Activated B cell treated with CpG ODN at 0.5 μM for 24 hours (primary cell): ENCODE measurements at places on chromosomes 12 and 14. TPM values are rescaled to one million over a fixed set of nuclear protein-coding genes. Genes with fewer than 3 reads are reported as not detected.

GRCh38 chr12:111112311-111113098, 192.1 kb upstream of the MYL2 start:
- DNase-seq, result no peak

Gene AICDA
- 3.6 and 7.7 TPM in 2 replicates for total RNA-seq

Gene TSPAN19
- not detected in 2 replicates for total RNA-seq

DNA sequence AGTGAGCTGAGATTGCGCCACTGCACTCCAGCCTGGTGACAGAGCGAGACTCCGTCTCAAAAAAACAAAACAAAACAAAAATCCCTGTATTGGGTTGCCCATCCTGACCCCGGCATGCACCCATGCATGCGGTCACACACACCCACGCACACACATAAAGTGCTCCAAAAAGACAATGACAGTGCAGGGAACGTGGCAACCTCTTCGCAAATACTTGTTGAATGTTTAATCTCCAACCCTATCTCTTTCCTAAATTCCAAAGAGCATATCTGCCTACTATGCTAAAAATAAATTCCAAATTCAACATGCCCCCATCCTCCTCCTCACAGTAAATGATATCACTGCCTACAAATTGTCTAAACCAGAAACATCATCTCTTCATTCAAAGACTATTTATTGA, 13.5 kb downstream of the SLC7A7 start:
- DNase-seq, result no peak

- DNase-seq, result no peak
Measured at GRCh38 chr14:86782092-86782580, 1210.8 kb downstream of the GALC start.

GRCh38 chr14:52061390-52061789, 7.5 kb downstream of the NID2 start:
- DNase-seq, result no peak

DNA sequence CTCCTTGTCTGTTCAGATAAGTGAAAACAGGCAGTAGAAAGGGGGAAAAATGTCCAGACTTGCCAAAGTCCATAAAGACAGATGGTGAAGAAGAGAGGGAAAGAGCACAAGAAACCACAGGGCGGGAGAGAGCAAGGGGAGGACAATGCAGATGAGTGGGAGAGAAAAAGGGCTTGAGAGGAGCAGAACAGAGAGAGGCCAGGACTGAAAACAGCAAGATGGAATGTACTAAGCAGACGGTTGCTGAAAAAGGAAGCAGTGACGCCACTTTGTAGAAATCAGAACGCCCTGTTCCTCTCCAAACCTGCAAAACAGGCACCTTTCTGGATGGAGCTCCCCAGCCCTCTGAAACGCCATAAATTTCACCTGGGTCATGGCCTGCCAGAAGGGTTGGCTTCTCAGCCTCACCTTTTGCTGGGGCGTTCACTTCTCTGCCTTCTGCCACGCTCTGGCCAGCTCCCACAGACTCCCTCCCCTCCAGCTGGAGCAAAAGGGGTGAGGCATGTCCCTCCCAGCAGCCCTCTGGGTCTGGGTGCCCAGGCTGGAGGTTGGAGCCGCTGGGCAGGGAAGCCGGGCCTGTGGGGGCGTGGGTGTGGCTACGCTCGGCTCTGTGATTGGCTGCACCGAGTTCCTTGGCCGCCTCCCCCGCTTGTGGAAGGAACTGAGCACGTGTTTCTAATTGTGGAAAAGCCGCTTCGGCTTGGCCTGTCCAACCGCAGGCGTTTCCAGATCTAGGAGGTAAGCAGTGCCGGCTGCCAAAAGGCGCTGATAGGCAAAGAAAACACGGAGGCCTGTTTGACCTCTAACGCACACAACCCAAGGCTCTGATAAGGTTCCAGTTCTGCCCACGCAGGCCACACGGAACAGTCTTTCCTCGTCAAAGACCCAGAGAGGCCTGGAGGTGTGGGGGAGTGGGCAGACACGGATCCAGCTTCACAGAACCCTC, 29.3 kb downstream of the SLC7A8 start:
- no peak for DNase-seq

Gene EFS
- not detected in 2 replicates for total RNA-seq

Gene NXPH4
- total RNA-seq, result 3.4 and 3.5 TPM in 2 replicates

DNA sequence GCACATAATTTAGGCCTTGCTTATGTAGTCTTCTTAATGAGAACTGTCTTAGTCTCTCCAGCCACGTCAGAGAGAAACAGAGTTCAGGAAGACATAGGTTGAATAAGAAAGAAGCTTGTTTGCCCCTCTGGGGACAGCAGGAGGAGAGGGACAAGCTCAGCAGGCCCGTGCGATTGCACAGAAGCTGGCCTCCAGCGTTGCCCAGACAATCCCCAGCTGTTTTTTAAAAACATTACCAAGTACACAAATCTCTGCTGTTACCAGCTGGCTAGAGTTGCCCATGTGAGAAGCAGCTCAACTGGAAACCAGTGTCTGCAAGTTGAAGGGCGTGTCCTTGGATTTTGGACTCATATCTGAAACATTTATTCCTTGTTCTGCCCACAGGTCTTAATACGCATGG, 232.6 kb downstream of the EFCAB11 start:
- no peak for DNase-seq

- DNase-seq, result no peak
Measured at GRCh38 chr12:49428793-49429192, 61.5 kb downstream of the SPATS2 start.

DNA sequence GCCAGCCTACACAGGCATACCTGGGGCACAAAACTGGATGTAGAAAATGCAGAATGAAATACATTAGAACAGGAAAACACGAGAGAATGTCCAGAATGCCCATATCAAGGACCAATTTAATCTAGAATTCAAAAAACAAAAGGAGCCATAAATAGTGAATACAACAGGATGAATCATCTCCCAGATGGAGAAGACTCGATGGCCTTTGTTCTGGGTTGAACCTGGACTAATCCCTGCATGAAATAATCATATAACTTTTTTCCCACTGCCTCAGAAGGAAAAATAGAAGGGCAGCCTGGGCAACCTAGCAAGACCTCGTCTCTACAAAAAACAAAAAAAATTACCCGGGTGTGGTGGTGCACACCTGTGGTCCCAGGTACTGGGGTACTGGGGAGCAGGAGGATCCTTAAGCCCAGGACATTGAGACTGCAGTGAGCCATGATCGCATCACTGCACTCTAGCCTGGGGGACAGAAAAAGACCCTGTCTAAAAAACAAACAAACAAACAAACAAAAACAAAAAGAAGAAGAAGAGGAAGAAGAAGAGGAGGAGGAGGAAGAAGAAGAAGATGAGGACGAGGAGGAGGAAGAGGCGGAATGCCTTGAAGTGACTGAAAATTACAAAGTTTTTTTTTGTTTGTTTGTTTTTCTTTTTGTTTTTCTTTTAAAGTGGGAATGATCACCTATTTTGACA, 30.3 kb upstream of the NRDE2 start:
- no peak for DNase-seq

GRCh38 chr14:51743588-51744000, 91.9 kb downstream of the FRMD6 start:
- no peak for DNase-seq

GRCh38 chr12:47316609-47317049, 236.9 kb upstream of the AMIGO2 start:
- no peak for DNase-seq

Gene ZFHX2
- 2.2 and 2.6 TPM in 2 replicates for total RNA-seq

DNA sequence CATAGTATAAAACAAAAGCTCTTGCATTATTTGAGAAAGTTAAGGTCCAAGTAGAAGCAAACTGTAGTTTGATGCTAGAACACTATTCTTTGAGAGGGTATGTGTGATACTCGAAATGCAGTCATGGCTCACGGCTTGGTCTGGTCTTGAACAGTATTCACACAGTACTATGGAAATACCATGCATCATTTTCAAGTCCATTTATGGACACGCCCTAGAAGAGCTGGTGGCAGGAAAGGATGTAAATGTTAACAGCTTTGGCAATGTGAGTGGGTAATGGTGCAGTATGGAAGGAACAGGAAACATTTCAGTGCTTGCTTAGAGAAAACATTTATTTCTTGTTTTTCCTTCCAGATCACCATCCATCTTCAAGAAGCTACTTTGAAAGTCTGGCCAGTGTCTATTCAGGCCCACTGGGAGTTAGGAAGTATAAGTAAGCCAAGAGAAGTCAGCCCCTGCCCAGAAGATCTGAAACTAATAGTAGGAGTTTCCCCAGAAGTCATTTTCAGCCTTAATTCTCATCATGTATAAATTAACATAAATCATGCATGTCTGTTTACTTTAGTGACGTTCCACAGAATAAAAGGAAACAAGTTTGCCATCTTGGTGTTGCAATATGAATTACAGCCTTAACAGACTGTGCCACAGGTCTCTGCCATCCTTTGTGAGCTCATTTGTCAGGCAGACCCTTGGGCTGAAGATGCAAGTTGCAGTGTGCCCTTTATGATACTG, 5.7 kb upstream of the AKAP5 start:
- no peak for DNase-seq

Gene EFCAB11
- 7.5 and 10.0 TPM in 2 replicates for total RNA-seq

Gene LALBA
- not detected in 2 replicates for total RNA-seq

Gene RERG
- not detected in 2 replicates for total RNA-seq

DNA sequence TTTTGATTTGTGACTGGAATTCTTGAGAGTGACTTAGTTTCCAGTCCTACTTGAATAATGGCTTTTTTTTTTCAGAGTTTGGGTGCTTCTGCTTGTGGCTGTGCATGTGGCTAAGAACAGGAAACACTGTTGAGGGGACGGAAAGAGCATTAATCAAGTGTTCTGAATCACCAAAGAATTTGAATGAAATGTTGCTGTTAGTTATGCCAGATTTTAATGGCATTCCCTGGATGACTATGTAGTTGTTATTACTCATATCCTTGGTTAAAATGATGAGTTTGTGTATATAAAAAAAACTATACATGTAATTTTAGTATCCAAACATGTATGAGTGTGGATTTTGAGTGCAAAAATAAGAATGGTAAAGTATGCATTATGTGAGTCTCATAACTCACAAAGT, 347.9 kb downstream of the BCAT1 start:
- DNase-seq, result no peak

- DNase-seq, result no peak
Measured at GRCh38 chr12:2666411-2666810, 128.4 kb upstream of the FKBP4 start.
